Umbilical cord (tissue), 2 donors: ENCODE measurements at places on chromosomes 16 and 17. TPM values are rescaled to one million over a fixed set of nuclear protein-coding genes. Genes with fewer than 3 reads are reported as not detected.

The KRT36 gene
- 1.9 TPM for total RNA-seq

The XAF1 gene
- total RNA-seq, result 19.5 TPM

The ABCA10 gene
- total RNA-seq, result 6.0 TPM

The SLC13A2 gene
- 0.72 TPM for total RNA-seq

The ABCA5 gene
- total RNA-seq, result 44.3 TPM

The PRM3 gene
- not detected for total RNA-seq

The KCNJ2 gene
- 10.1 TPM for total RNA-seq

The DOC2A gene
- 0.48 TPM for total RNA-seq

The IRX3 gene
- total RNA-seq, result 0.96 TPM

The CCL16 gene
- total RNA-seq, result not detected

The SLC16A13 gene
- not detected for total RNA-seq

The TRIM72 gene
- 0.72 TPM for total RNA-seq

The EPOP gene
- 3.1 TPM for total RNA-seq

The C17orf100 gene
- total RNA-seq, result 3.1 TPM

The RPGRIP1L gene
- 28.4 TPM for total RNA-seq

The MYL11 gene
- total RNA-seq, result not detected

The ENPP7 gene
- 0.48 TPM for total RNA-seq

The LYZL6 gene
- not detected for total RNA-seq

The FSCN2 gene
- total RNA-seq, result 2.2 TPM

The CEP295NL gene
- 3.9 TPM for total RNA-seq

The ZACN gene
- 1.7 TPM for total RNA-seq

The CDH8 gene
- 4.3 TPM for total RNA-seq

The NPIPB2 gene
- total RNA-seq, result 4.6 TPM

The ZFP90 gene
- 24.6 TPM for total RNA-seq

The SMIM5 gene
- total RNA-seq, result 8.7 TPM

The GCGR gene
- 2.9 TPM for total RNA-seq

The CTF1 gene
- total RNA-seq, result 2.6 TPM

The PPP1R27 gene
- 4.1 TPM for total RNA-seq

The ATP2A3 gene
- total RNA-seq, result 20.9 TPM

The PIRT gene
- 0.24 TPM for total RNA-seq

The KRTAP4-9 gene
- not detected for total RNA-seq
